ENCODE measurements at places on chromosomes 13 and 19. TPM values are rescaled to one million over a fixed set of nuclear protein-coding genes. Genes with fewer than 3 reads are reported as not detected.

Gene PRTN3
- not detected for total RNA-seq

Gene SIAH3
- not detected for total RNA-seq

DNA sequence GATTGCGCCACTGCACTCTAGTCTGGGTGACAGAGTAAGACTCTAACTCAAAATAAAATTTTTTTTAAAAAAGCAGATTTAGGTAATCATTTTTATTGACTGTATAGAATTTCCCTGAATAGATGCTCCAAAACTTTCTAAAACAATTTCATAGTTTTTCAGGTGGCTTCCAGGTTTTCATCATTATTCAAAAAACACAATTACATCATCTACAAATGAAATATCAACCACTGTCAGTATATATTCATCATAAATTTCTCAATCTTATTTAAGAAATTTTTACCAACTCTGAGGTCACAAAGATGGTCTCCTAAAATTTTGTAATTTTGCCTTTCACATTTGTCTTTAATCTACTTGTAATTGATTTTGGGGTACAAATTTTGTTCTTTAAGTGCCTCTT lies 48.1 kb downstream of the ZC3H13 start:
- H3K27ac ChIP-seq: no peak overlapping the region
- H3K4me1 ChIP-seq: no peaks in the 10 kb centered on the region

DNA sequence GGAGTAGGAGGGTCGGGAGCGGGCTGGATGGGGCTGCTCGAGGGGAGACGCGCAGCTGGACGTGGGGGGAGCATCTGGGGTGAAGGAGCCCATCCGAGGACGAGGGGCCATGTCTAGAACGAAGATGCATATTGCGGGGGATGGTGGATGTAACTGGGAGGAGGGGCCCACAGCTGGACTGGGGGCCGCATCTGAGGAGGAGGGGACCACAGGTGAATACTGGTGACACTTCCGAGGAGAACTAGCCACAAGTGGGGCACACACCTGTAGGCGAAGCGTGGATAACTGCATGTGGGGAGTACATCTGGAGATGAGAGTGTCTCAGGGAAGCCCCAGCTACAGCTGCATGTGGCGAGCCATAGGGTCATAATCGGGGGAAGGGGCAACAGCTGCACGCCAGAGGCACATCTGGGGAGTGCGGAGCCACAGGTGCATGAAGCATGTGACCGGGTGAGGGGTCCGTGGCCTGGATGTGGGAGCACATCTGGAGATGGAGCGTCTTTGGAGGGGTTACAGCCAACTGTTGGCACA lies 402 bp downstream of the ZSWIM9 start:
- H3K27me3 ChIP-seq: no peaks in the 10 kb centered on the region
- H3K4me1 ChIP-seq: no peaks in the 10 kb centered on the region
- DNase-seq: no peak

GRCh38 chr13:60265566-60265965 lies 101.8 kb upstream of the DIAPH3 start:
- H3K36me3 ChIP-seq: no peaks in the 10 kb centered on the region
- H3K4me3 ChIP-seq: no peak overlapping the region
- H3K27ac ChIP-seq: no peak overlapping the region
- no peak for DNase-seq
- H3K27me3 ChIP-seq: no peaks in the 10 kb centered on the region

GRCh38 chr13:49060678-49061387 lies 85.1 kb downstream of the FNDC3A start:
- no peaks in the 10 kb centered on the region for H3K36me3 ChIP-seq
- no peak for DNase-seq
- no peaks in the 10 kb centered on the region for H3K4me1 ChIP-seq
- H3K27me3 ChIP-seq: no peaks in the 10 kb centered on the region

DNA sequence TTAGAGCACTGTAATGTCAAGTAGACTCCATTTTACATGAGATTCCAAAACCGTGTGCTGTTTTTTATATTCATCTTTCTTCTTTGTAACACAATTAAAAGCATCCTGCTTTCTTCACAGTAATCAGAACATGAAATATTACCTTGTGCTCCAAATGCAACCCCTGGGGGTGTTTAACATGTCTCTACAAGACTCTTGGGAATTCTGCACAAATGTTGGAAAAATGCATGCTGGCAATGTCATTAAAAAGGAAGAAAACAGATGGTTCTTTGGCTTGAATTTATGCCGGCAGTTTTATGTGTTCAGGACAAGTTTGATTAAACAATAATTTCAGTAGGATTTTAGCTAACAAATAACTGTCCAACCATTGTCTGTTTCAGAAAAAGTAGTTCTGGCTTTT lies 159.1 kb downstream of the LIG4 start:
- no peak for DNase-seq
- no peaks in the 10 kb centered on the region for H3K27me3 ChIP-seq
- H3K4me1 ChIP-seq: no peaks in the 10 kb centered on the region
- no peak overlapping the region for H3K4me3 ChIP-seq
- no peak overlapping the region for H3K27ac ChIP-seq

- no peaks in the 10 kb centered on the region for H3K36me3 ChIP-seq
- no peaks in the 10 kb centered on the region for H3K27me3 ChIP-seq
- no peak overlapping the region for H3K4me3 ChIP-seq
- DNase-seq: no peak
- H3K27ac ChIP-seq: no peak overlapping the region
- no peaks in the 10 kb centered on the region for H3K4me1 ChIP-seq
These were observed 259.8 kb downstream of the OXGR1 start for GRCh38 chr13:96734499-96734898.
